ENCODE measurements at places on chromosomes 2 and 18. TPM values are rescaled to one million over a fixed set of nuclear protein-coding genes. Genes with fewer than 3 reads are reported as not detected.

DNA sequence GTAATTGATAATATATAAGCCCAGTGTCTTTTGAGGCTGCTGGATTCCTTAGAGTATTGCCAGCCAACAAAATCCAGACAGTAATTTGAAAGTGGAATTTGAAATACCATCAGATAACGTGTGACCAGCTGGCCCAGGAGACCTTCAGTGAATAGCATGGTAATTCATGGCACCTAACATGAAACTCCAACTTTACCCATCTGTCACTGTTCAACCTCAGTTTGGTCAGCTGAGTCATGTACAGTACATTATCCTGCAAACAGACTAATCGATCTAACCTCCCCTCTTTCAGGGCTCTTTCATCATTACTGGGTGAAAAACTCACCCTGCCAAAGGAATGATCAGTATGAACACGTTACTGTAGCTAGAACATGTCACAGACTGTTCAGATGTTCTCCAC is 230.6 kb downstream of the DOK6 start:
- DNase-seq: no peak

- DNase-seq: no peak
Observed at GRCh38 chr2:86274265-86274917, 63.0 kb downstream of the REEP1 start.

The PCARE gene
- not detected for polyA plus RNA-seq

The MREG gene
- 2.1 TPM for polyA plus RNA-seq

GRCh38 chr2:29892585-29893259 is 28.7 kb downstream of the ALK start:
- no peak for DNase-seq

The IGFBP5 gene
- polyA plus RNA-seq: not detected

The RNF152 gene
- not detected for polyA plus RNA-seq

The RFTN2 gene
- not detected for polyA plus RNA-seq

The LHCGR gene
- polyA plus RNA-seq: not detected

The CRYGD gene
- not detected for polyA plus RNA-seq

GRCh38 chr18:42654556-42654955 is 460.9 kb downstream of the RIT2 start:
- no peak for DNase-seq

GRCh38 chr2:75432761-75433361 is 127.9 kb downstream of the EVA1A start:
- peak; percentile 19 for DNase-seq

DNA sequence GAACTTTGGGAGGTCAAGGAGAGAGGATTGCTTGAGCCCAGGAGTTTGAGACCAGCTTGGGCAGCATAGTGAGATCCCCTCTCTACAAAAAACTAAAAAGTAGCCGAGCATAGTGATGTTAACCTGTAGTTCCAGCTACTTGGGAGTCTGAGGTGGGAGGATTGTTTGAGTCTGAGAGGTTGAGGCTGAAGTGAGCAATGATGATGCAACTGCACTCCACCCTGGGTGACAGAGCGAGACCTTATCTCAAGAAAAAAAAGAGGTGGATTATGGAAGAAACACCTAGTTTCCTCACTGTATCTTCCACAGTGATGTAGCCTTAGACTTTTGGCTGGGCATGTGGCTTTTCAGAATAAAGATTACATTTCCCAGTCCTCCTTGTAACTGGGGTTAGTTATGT is 237.2 kb upstream of the SPRED2 start:
- no peak for DNase-seq

DNA sequence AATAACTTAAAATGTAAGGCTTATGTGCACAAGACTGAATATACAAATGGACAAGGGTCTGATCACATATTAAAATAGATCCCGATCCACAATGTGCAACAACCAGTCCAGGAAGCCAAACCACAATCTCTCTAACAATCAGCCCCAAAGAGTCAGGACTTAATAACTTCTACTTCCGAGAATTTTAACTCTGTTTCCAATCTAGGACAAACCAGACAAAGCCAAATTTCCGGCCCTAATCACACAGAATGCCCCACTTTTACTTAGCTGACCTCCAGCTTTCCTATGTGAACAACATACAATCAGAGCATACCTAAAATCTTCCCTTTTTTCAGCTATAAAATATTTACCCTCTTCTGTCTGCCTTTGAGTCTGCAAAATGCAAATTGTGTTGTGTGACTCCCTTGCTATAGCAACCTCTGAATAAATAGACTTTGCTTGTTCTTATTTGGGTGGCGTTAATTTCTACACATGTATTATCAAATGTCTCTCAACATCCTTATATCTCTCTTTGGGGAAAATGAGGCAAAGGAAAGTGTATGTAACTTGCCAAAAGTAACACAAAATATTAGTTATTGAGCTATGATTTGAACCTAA is 381.9 kb upstream of the MC4R start:
- DNase-seq: no peak

- DNase-seq: no peak
Observed at GRCh38 chr18:35155398-35156117, 85.3 kb upstream of the ZNF397 start.

DNA sequence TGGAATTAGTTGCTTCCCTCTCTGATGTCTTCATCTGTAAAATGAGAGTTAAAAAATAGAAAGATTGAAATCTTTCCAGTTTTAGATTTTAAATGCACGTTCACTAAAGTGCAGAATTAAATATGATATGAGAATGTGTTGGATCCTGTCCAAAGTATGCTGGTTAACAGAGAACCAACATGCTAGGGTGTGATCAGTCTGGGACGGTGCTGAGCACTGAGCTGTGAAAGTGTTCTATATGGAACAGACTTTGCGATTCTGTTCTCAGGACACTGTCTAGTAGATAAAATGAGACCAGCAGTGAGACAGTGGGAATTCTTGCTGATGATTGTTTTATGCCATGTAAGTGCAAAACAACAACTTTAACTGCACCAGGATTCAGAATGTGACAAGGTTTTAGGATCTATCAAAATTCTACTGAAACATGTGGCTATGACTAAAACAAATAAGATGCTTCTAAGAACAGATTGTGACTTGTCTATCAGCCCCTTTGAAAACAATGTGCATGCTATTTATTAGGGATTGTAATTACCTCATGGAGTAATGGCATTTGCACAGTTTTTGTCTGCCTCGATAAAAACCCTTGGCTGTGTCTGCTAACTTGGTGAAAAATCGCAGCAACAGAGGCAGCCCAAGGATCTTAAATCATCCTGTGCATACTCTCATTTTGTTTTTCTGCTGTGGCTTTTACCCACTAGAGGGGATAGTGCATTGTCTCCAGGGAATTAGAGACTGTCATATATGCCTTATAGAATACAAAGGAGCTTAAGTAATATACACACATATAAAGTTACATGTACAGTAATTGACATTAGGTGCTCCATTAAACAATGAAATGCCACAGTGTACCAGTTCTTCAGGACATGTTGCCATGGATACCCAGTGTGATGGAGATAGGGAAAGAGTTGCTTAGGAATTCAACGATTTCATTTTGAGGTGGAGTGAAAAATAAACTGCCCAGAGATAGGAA is 55.1 kb downstream of the MAP3K20 start:
- no peak for DNase-seq

The HOXD1 gene
- polyA plus RNA-seq: not detected

GRCh38 chr18:14577971-14578370 is 34.6 kb upstream of the POTEC start:
- no peak for DNase-seq

DNA sequence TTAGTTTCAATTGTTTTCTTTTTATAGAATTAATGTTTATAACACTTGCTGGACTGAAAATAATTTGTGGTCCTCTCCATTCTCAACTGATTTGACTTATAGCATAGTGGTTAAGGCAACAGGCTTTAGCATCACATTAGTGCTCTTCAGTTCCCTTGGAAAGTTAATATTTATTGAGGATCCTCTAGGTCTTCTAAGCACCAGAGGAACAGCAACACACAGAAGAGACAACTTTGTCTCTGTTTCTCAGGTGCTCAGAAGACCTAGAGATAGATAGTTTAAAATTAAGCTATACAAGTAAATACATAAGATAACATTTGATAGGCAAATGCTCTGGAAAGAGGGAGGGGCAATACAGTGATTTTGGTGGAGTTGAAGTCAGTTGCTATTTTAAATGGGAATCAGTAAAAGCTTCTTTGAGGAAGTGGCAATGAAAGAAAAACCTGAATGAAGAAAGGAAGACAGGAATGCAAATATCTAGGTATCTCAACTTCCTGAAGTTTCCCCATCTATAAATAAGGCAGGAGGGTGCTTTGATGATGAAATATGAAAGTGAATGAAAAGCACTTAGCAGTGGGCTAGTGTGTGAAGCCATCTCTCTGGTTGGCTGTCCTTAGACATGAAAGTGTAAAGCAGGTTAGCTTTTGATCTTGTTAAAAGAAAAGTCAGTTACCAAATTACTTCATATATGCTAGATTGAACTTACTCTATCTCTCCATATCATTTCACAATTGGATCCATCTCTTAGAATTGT is 7.9 kb downstream of the NEUROD1 start:
- DNase-seq: no peak

DNA sequence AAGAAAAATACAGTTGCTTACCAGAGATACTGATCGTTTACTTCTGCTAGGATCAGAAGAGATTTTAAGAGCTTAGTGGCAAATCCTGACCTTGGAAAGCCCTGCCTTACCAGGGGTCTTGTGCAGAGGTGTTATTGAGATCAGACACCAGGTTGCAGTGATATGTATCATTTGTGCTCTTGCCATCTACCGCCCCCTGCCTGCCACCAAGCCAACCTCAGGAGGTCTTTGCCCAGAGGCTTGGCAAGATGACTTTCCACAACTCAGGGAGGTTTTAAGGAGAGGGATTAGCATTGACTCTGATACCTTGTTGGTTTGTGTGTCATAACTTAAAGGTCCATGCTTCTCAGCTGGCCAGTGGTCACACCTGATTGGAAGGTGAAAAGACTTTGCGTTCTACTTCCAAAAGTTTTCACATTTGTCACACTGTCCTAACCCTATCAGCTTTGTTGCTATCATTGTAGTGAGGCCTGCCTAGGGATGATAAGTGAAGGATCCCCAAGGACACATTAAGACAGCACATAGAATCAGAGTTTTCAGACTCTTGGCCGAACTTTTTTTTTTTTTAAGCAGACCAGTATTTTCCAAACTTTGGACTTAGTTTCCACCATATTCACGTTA is 46.2 kb upstream of the MGAT5 start:
- peak; percentile 68 for DNase-seq
